T-cell (primary cell): ENCODE measurements at places on chromosomes 16 and 17.

DNA sequence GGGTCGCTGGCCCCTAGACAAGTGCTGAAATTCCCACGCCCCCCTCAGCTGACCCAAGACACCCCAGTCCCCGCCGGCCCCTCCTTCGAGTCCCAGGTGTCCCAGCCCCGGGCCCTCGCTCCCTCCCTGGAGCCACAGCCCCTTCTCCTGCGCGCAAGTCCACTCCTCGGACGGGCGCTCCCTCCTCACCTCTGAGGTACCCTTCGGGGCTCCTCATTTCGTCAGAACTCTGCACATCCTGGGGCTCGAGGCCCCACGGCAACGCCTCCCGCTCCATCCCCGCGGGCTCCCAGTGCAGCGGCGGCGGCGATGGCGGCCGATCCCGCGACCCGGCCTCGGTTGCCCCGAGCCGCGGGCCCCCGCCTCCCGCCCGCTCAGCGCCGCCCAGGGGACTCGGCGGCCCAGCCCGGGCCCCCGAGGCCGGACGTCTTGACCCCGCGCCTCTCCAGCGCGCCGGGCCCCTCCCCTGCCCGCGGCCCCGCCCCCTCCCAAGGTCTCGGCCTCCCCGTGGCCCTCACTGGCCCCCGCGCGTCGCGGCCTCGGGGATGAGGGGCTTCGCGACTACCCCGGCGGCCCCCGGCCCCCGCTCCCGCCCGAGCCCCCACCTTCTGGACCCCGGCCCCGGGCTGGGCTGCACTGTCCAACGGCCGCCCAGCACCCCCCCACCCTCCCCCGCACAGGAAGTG, at the start of gene ZNF768:
Gene ZNF768 (minus strand): TSS at position 430 of the 686 bp plus-strand sequence. CDS start 153 bp downstream, at position 277.
- peak; percentile 28 for DNase-seq

- no peak for DNase-seq
Measured at GRCh38 chr16:56637814-56638750, at the start of gene MT1A. Gene MT1A (plus strand): TSS chr16:56638666. CDS start chr16:56638739, 73 bp downstream.

GRCh38 chr17:21029036-21029435, 13.8 kb downstream of the USP22 start:
- DNase-seq = no peak

DNA sequence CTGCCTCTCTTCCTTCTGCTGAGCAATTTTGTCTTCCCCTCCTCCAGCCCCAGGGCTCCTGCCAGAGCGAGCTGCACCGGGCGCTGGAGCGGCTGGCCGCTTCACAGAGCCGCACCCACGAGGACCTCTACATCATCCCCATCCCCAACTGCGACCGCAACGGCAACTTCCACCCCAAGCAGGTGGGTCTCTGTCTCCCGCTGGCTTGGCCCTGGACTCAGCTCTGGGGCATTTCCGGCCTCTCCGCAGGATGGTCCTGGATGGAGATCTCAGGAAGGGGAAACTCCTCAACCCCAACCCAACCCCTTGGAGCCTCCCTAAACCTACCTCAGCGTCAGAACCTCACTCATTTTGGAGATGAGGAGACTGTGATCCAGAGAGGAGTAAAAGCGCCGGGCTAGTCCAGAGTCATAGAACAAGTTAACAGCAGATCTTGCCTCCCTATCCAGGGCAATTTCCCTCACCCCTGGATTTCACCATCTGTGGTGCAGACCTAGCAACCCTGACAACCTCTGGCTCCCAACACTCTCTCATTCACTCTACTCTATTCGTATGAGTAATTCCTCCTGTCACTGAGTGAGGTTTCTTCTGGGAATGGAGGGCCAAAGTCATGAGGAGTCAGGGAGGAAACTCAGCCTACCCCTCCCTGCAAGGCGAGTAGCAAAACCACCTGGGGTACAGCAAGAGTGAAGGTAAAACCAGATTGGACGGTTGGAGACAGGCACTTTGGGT, 10.8 kb downstream of the IGFBP4 start:
- DNase-seq = no peak

- DNase-seq = no peak
Measured at GRCh38 chr17:33803686-33804085, 451.4 kb upstream of the CCL2 start.

DNA sequence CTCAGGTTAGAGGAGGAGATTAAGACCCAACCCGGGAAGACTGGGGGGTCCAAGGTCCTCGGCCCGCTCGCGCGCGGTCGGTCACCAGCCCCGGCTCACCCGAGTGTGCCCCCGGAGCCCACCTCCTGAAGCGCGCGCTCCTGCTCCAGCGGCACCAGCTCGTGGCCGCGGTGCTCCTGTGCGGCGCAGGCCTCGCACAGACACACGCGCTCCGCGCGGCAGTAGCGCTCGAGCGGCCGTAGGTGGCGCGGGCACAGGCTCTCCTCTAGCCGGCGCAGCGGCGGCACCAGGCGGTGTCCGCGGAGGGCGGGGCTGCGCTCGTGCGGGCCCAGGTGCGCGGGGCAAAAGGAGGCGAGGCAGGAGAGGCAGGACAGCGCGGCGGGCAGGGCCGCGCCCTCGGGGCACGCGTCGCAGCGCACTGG, 618 bp downstream of the TRIM47 start:
- DNase-seq = peak; percentile 56

- no peak for DNase-seq
Measured at GRCh38 chr17:34219405-34219804, 35.7 kb upstream of the CCL2 start.

DNA sequence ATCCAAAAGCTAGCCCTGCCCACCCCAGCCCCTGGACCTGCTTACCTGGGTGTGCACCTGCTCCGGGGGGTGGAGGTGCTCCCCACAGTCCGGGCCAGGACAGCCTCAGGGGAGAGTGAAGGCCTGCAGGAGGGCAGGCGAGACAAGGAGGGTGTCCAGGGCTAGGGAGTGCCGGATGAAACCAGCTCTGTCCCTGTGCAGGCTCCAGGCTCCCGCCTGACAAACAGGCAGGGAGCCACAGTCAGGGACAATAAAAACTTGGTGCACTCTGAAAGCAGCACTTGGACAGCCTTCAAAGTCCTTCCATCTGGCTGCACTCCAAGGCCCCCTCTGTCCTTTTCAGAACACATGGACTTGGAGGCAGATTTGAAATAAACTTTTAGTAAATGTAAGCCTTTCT, 3.9 kb downstream of the PAQR4 start:
- no peak for DNase-seq

- no peak for DNase-seq
Measured at GRCh38 chr16:23570992-23571632, 13.6 kb downstream of the UBFD1 start.

DNA sequence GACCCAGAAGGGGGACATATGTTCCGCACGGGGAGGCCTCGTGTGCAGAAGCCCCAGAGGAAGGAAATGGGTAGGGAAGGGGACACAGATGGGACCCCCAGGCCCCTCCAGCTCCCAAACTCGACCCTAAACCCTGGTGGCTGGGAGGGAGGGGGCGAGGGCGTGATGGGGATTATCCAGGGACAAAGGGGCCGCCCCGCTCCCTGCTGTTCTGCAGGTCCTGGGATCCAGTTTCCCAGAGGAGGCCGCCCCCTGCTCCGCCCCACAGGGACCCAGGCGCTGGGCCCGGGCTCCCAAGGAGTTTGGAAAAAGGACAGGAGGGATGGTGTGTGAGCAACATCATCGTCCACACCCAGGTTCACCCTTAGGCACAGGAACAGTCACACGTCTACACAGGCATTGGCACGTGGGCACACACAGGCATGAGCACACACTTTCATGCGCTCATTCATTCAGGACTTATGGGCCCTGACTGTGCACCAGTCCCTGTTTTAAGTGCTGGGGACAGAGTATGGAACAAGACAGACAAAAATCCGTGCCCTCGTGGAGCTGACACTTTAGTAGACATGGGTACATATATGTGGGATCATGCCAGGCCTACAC, 12.8 kb upstream of the FBXL19 start:
- DNase-seq = no peak

- peak; percentile 62 for DNase-seq
Measured at GRCh38 chr16:30902029-30902972, 5.9 kb downstream of the CTF1 start.

- DNase-seq = no peak
Measured at GRCh38 chr16:79185711-79186110, 414.8 kb downstream of the MAF start.

GRCh38 chr17:76405967-76406647, 21.7 kb downstream of the SPHK1 start:
- DNase-seq = no peak

DNA sequence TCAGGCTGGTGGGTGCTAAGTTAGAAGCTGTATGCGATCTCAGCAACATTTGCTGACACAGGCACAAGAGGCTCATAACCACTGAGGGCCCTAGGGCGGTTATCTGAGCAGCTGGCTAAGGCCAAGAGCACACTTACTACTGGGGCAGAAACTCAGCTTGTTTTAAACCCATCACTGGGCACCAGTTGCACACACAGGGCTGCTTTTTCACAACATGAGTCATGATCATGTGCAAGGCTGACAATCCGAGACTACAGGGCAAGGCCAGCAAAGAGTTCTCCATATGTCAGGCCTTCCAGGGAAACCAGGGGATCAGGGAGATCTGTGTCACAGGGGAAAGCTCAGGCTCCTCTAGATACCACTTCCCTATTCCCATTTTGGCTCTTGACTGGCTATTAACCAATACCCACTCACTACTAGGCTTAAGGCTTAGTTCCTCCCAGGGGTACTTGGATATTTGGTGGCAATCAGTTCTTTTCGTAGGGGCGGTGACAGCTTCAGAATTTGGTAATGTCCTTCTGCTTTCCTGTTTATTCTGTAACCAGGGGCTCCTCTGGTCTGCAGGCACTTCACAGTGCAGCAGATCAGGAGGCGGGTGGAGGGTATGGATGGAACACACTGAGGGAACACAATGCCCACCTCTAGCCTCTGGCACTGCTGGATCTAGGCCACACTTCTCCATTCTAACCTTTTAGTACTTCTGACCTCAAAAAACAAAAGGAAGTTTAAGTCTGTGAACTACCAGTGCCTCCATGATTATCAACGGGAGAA, 44.9 kb upstream of the ERN1 start:
- DNase-seq = no peak

GRCh38 chr17:72039490-72039889, 81.3 kb upstream of the SOX9 start:
- DNase-seq = no peak

GRCh38 chr16:84178146-84178765, 8.6 kb downstream of the TAF1C start:
- no peak for DNase-seq

DNA sequence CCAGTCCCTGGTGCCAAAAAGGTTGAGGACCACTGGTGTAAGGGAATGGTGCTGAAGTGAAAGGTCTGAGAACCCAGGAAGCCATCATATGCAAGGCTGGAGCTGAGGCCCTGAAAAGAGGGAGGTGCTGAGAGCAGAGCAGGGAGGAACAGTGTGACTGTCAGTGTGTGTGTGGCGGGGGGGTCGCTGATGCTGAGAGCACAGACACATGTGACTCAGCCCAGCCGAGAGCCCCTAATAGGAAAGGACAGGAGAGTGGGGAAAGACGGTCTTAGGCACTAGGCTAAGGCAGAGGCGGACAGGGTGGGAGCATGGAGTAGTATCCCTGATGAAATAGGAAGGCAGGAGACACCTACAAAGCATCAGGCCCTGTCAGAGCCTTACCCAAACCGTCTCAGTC, 1.2 kb downstream of the B9D1 start:
- DNase-seq = no peak

GRCh38 chr17:27610304-27610677, 20.7 kb upstream of the LGALS9 start:
- DNase-seq = no peak

- no peak for DNase-seq
Measured at GRCh38 chr16:67526149-67526791, 2.4 kb upstream of the RIPOR1 start.

GRCh38 chr16:67234180-67234597, 7.3 kb downstream of the TMEM208 start:
- no peak for DNase-seq

GRCh38 chr16:1877089-1877488, 5.1 kb upstream of the MEIOB start:
- no peak for DNase-seq

DNA sequence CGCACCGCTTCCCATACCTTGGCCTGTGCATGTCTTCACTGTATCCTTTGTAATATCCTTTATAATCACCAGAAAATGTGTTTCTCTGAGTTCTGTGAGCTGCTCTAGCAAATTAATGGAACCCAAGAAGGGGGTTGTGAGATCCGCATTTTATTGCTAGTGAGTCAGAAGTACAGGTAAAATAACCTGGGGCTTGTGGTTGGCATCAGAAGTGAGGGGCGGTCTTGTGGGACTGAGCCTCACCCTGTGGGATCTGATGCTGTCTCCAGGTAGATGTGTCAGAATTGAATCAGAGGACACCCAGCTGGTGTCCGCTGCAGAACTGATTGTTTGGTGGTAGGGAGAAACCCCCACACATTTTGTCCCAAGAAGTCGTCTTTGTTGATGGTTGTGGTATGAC, 382.4 kb downstream of the SNX29 start:
- no peak for DNase-seq

GRCh38 chr16:26727848-26728247, 338.9 kb upstream of the C16orf82 start:
- DNase-seq = no peak

DNA sequence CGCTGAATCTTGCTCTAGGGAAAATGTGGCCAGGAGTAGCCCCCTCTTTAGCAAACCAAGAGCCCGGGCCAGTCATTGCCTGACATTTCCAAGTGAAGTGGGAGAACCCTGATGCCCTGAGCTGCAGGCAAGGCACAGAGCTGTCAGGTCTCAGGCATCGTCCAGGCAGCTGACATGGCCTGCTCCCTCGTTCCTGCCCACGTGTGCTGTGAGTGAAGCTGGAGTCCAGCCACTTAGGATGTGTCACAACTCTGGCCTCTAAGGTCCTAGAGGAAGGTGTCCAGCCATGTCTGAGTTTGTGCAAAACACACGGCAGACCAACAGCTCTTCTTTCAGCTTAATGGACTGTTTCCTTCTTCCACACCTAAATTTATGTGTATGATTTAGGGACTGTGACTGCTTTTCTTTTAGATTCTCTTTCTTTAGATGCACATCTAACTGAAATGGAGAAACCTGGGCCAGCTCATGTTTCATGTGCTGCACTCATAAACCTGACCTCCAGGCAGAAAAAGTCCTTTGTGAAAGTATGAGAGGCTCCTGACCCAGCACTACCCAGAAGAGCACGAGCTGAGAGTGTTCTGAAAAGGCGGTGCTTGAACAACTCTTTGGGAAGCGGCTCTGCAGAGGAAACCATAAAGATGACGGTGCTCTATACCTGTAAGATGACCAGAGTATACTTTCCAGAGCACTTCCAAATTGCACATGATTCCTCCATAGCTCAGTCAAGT, 14.8 kb upstream of the LIMD2 start:
- DNase-seq = no peak

GRCh38 chr16:82900559-82900958, 273.8 kb downstream of the CDH13 start:
- no peak for DNase-seq

DNA sequence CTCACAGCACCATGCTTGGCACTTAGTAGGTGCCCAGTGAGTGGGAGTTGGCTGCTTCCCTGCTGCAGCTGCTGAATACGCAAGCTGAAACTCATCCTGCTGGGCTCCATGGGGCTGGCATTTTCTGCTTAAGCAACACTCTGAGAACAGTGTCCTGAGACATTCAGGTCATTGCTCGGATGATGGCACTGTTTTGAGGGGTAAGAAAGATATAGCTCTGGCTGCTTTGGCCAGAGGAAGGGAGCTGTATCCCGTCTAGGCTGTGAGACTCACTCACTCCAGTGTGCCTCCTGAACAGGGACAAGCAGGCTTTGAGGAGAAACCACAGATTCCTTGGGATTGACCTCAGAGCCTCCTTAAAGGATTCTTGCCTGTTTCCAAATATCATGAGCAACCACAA, 120.5 kb downstream of the CLEC16A start:
- DNase-seq = no peak
